ENCODE measurements at places on chromosomes 6 and 20.

GRCh38 chr6:33716379-33716778, 4.9 kb upstream of the UQCC2 start:
- no peak for DNase-seq

GRCh38 chr20:12270863-12271262, 353.2 kb downstream of the BTBD3 start:
- DNase-seq, result no peak

- no peak for DNase-seq
These were observed 186.1 kb upstream of the SLC24A3 start for GRCh38 chr20:19026121-19026878.

DNA sequence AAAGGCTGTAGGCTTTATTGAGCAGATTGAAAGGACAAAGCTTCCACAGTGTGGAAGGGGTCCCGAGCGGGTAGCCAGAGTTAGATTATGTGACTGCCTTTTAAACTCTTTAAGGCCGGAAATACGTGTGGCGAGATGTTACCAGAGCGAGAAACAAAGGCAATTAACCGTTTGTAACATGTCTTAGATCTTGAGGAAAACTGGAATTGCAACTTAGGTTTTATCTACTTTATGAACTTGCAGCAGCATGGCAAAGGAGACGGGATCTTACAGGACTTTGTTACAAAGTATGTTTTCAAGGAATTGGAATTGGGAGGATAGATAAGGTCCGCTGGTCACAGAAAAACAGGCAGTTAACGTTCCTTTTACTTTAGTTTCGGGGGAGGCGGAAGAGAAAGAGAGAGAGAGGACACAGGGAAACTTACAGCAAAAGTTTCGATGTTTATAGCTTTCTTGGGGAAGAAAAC, 594.7 kb upstream of the ADGRB3 start:
- no peak for DNase-seq

DNA sequence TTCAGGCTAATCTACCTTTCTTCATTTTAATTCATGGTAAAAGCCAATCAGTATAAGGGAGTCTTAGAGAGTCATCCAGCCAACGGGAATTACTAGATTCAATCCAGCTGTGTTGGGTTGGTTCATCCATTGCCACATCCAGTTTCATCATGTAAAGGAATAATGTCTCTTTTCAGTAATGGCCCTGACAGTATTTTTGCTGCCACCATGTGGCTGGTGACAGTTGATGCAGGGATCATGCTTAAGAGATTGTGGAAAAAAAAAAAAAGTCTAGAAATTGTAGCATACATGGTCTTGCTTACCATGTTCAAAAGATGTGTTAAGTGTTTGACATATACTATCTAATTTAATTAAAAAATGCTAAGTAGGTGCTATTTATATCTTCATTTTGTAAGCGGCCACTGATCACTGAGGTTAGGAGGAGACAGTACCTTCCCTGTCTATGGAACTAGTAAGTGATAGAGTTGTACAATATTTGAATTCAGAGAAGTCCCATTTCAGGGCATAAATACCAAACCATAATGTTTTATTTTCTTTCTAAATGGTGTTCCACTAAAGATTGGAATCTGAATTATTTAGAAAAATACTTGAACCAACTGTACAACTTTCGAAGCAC, 135.9 kb downstream of the KHDRBS2 start:
- DNase-seq, result no peak

GRCh38 chr20:25257756-25258475, 10.0 kb downstream of the PYGB start:
- no peak for DNase-seq

- DNase-seq, result no peak
These were observed 72.3 kb downstream of the RAMACL start for GRCh38 chr6:166514196-166514595.

DNA sequence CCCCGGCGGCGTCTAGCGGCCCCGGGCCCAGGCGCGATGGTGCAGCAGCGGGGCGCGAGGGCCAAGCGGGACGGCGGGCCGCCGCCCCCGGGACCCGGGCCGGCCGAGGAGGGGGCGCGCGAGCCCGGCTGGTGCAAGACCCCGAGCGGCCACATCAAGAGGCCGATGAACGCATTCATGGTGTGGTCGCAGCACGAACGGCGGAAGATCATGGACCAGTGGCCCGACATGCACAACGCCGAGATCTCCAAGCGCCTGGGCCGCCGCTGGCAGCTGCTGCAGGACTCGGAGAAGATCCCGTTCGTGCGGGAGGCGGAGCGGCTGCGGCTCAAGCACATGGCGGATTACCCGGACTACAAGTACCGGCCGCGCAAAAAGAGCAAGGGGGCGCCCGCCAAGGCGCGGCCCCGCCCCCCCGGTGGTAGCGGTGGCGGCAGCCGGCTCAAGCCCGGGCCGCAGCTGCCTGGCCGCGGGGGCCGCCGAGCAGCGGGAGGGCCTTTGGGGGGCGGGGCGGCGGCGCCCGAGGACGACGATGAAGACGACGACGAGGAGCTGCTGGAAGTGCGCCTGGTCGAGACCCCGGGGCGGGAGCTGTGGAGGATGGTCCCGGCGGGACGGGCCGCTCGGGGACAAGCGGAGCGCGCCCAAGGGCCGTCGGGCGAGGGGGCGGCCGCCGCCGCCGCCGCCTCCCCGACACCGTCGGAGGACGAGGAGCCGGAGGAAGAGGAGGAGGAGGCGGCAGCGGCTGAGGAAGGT, 715 bp downstream of the SOX12 start:
- no peak for DNase-seq

GRCh38 chr20:62367136-62367632, at the start of gene LAMA5:
Gene LAMA5, minus strand, starts transcription at chr20:62367312. Its CDS starts 67 bp downstream, at chr20:62367245.
- no peak for DNase-seq

DNA sequence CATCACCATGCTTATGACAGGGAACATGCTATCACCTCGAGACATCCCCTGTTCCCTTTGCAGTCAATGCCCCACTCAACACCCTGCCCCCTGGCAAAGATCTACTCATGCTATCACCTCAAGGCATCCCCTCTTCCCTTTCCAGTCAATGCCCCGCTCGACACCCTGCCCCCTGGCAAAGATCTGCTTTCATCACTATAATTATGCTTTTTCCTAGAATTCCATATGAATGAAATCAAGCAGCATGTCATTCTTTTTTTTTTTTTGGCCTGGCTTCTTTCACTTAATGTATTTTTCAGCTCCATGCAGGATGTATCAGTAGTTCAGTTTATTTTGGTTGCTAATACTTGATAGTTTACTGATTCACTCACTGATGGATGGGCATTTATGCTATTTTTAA, 554.9 kb downstream of the CDH26 start:
- DNase-seq, result no peak

- DNase-seq, result no peak
These were observed 6.6 kb upstream of the TBC1D7 start for GRCh38 chr6:13334953-13335352.

- no peak for DNase-seq
These were observed 41.5 kb downstream of the MYH7B start for GRCh38 chr20:34997131-34997561.

- DNase-seq, result no peak
These were observed 95.7 kb downstream of the LY86 start for GRCh38 chr6:6683969-6684833.

DNA sequence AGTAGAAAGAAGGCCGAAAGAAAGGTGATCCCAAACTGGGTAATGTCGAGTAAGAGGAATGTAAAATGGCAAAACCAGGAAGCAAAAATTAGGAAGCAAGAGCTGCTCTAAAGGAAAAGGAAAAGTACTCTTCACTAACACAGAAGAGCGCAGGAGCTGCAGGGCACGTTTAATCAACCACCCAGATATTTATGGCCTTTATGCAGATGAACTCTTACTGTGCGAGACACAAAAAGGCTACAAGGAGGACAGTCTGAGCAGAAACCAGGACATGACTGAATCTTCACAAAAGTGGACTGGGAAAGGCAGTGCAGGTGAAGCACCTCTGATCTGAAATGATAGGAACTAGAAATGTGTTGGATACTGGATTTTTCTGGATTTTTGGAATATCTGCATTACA, 15.2 kb upstream of the PRR18 start:
- DNase-seq, result no peak

GRCh38 chr6:87099472-87099871, 4.6 kb upstream of the CGA start:
- DNase-seq, result no peak

DNA sequence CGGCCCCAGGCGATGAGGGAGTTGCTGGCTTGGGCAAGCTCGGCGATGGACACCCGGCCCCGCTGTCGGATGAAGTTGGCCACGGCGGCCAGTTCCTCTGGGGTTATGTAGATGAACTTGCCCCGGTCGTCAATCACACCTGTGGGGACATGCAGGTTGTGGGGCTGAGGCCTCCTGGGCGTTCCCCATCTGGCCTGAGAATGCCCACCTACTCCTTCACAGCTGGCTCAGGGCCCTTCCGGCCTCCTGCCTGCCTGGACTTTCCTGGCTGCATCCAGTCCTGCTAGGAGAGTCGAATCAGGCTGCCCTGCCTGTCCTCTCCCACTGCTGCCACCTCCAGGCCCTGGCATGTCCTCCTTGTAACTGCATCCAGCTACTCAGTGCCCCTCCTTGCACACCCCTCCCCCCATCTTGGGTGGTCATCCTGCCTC, 13.8 kb downstream of the DDRGK1 start:
- no peak for DNase-seq

Data from cortex of kidney (tissue), 1 donor.